Mucosa of gallbladder (tissue), 1 donor: ENCODE measurements at places on chromosomes 7 and 10.

DNA sequence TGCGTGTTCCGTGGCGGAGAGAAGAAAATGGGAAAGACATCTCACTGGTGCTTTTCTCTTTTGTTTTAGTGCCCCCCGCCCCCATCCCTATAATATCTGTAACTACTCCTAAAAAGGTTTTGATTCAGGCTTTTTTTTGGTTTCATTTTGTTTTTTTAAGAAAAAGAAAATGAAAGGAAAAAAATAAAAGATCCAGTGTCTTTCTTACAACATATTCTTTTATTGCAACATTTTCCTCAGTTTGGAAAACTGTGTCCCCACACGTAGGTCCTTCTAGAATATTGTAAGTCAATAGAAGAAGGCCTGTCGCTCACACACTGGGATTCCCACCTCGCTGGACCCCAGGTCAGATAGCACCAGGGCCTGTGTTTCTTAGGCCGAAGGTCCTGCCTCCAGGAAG is 20.6 kb downstream of the AIFM2 start:
- no peak for DNase-seq

GRCh38 chr7:79515358-79515757 is 61.9 kb upstream of the MAGI2 start:
- DNase-seq: no peak

GRCh38 chr10:102646610-102647442 is 2.5 kb downstream of the TRIM8 start:
- no peak for DNase-seq

GRCh38 chr10:58439632-58440364 is 54.6 kb downstream of the TFAM start:
- no peak for DNase-seq

- DNase-seq: no peak
These were observed 83.8 kb downstream of the TEX36 start for GRCh38 chr10:125599194-125599593.
